NCI-H1436 treated with DMSO at 0.1 percent for 48 hours (cell line): ENCODE measurements at places on chromosomes 5 and 9.

DNA sequence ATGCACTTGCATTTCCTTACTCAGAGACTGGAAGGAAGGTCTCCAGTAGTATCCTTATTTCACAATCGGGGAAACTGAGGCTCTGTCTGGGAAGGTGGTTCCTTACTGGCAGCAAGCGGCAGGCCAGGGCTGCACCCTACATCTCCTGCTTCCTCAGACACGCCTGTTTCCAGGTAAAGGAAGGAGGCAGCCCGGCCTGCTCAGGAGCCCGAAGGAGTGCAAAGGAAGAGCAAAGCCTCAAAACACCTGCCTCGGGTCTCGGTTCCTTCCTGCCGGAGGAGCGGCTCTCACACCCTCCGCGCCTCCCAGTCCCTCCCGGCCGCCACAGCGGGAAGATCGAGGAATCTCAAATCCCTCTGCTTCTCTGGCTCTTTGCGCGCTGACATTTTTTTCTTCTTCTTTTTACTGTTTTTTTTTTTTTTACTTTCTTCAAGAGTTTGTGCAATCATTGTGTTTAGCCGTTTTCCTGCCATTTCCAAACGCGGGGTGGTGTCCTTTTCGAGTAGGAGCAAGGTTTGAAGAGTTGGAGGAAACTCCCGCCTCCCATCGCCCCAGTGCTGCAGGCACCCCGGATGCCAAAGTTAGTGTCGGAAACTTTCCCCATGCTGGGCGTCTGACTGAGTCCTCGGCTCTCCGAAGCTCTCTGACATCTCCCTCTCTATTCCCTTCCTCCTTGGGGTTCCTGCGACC lies 1.0 kb downstream of the GGTA1 start:
- no peak for DNase-seq

- DNase-seq: no peak
These were observed 174.5 kb upstream of the RAD23B start for GRCh38 chr9:107108342-107109130.

DNA sequence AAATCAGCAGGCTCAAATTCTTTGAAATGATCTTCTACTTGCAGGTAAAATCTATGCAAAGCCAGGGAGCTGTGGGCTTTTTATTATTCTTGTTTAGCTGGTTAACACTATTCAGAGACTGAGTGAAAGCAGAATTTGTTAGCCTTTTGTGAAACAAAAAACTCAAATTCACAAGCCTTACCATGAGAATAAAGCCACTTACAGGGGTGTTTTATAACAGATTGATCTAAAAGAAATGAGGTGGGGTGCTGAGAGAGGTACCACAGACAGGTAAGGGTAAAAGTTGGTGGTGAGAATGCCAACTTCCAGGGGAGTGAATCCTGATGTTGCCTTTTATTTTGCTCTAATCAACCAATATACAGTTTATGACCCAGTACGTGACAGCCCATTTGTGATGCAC lies 1585.6 kb downstream of the EFNA5 start:
- DNase-seq: no peak

DNA sequence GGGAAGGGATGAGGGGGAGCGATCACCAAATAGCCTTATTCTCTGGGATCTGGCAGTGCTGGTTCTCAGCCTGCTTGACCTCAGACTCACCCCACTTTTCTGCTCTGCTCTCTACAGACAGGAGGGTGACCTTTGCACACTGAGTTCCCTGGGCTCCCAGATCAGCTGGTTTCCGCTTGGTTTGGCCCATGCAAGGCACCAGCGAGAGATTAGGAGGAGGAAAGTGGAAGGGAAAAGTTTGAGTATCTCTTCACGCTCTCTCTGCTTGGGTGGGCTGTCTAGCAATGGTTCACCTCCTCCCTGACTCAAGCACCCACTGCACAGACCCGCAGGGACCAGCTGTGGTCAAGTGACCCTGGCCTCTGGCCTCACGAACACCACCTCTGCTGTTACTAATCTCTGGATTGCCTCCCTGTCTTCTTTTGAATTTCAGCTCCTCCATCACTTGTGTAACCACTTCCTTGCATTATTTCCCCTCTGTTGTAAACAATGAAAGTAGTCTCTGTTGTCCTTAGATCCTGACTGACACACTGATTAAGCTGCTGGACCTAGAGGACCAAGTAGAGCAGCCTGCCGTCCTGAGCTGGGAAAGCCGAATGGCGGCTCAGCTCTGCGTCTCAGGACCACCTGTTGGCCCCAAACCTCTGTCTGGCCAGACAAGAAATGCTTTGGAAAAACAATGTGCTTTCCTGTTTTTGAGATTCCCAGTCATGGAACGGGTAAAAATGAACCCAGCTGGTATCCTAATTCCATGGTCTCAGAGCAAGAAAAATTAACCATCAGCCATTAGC lies 186.6 kb downstream of the CRB2 start:
- DNase-seq: no peak

- DNase-seq: no peak
These were observed 30.1 kb upstream of the SLC12A2 start for GRCh38 chr5:128053291-128053954.

DNA sequence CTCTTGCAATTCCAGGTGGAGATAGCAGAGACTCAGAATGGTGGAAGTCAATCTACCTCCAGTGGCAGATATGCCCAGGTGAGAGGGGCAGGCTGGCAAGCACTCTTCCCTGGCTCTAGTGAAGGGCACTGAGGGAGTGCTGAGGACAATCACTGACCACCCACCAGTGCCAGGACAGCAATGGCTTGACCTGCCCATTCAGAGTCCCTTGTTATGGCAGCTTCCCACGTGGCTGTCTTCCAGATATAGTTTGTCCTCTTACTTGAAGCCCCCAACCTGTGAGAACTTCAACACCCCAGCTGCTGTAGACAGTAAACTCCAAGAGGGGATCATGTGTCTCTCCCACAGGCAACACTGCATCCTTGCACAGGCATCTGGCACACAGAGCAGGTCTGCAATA lies 104.7 kb downstream of the LHFPL2 start:
- DNase-seq: no peak

DNA sequence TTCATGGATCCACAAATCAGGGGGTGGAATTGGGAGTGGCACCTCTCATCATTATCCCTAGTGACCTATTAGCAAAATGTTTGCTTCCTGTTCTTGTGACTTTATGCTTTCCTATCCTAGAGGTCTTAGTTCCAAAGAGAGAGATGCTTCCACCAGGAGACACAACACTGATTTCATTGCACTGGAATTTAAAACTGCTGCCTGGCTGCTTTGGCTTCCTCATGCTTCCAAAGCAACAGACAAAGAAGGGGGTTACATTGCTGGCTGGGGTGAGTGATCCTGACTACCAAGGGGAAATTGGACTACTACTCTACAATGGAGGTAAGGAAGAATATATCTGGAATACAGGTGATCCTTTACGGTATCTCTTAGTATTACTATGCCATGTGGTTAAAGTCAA lies 69.2 kb upstream of the SH3GL2 start:
- DNase-seq: no peak

GRCh38 chr9:125121146-125121545 lies 22.2 kb downstream of the SCAI start:
- DNase-seq: no peak

DNA sequence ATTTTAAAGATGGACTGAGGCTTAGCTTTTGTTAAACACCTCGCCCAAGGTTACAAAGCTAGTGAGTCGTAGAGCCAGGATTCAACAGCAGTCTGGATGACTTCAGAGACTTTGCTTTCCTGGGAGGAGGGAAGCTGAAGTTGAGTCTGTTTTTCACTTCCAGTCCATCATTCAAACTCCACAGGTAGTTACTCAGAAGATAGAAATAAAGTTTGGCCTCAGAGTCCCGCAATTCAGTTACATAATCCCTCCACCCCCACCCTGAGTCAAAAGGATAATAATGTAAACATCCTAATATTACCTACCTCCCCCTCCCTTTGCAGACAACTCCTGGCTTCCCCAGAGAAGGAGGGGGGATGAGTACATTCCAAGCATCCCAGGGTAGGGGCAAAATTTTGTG lies 8.1 kb downstream of the HBEGF start:
- DNase-seq: no peak

DNA sequence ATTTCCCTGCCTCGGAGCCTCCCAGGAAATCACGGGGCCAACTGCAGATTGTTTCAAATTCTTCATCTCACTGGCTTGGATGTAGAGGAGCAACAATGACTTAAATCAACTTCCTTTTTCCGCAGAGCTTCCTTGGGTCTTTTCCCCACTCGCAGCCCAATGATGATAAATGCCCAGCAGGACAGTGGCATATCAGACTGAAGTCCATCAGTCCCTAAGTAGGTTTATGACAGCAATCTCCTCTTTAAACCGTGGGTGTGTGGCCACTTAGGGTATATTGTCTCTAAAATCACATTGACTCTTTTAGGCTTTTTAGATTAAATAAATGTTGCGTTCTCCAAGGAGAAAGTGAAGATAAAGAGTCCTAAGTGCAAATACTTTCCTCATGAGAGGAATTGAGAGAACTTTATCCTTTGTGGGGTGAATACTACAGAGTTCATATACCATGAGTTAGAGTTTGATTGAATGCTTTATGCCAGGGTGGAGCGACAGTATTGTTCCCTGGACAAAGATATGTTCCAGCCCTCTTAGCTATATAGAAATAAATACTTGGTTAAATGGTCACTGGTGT lies 59.1 kb downstream of the IQGAP2 start:
- no peak for DNase-seq

GRCh38 chr9:111531716-111532115 lies 6.7 kb downstream of the ZNF483 start:
- DNase-seq: no peak

- DNase-seq: no peak
These were observed 181.0 kb upstream of the CD180 start for GRCh38 chr5:67377631-67378030.

- no peak for DNase-seq
These were observed 318.7 kb downstream of the ASTN2 start for GRCh38 chr9:117096138-117096537.

- DNase-seq: no peak
These were observed 17.6 kb downstream of the GM2A start for GRCh38 chr5:151270599-151270998.

DNA sequence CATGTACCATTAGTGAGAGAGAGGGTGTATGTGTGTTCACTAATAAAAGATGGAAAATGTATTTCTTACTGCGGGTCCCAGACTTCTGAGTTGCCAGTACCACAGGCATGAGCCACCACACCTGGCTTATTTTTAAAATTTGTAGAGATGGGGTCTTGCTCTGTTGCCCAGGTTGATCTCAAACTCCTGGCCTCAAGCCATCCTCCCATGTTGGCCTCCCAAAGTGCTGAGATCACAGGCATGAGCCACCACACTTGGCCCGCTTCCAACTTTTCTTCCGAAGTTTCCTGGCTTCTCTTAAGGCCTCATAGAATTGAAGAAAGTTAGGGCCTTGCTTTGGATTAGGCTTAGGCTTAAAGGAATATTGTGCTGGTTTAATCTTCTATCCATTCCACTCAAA lies 40.4 kb upstream of the F2RL2 start:
- no peak for DNase-seq

- DNase-seq: no peak
These were observed 131.8 kb downstream of the ROR2 start for GRCh38 chr9:91818225-91818585.

DNA sequence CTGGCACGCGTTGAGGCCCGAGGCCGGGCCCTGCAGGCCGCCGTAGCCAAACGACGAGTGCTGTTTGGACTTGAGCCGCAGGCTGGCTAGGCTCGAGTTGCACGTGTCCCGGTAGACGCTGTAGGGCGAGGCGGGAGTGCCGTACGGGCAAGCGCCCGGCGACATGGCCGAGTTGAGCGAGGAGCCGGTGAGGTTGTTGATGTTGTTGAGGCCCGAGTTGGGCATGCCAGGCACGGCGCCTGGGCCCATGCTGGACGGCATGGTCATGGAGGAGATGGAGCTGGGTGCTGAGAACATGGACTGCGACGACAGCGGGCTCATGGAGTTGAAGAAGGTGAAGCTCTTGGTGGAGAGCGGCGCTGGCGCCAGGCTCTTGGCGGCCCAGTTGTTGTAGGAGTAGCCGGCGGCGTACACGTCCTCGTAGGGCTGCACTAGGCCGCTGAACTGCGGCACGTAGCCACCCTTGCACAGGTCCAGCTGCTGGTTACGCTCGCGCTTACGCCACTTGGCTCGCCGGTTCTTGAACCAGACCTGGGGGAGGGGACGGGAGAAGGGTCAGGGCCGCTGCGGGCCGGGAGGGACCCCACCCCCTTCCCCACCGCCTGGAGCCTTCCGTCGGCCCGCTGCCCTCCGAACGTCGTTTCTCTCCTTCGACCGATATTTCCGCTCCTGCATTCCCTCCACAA lies 5.1 kb downstream of the PITX1 start:
- DNase-seq: no peak

DNA sequence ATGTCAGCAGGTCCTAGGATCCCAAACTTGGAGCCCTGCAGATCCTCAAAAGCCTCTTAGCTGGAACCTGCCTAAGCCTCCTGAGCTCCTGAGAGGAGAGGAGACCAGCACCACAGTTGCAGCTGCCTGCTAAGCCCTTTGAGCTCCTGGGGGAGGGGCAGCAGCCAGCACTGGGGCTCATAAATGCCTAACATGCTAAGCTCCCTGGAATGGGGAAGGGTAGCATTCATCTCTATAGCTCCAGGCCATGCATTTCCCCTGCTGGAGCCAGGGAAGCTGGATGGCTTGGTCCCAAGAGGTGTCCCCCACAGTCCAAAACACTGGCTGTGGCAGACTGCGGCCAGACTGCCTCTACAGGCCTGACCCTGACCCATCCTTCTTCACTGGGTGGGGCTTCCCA lies 182.7 kb downstream of the KCNN2 start:
- no peak for DNase-seq

DNA sequence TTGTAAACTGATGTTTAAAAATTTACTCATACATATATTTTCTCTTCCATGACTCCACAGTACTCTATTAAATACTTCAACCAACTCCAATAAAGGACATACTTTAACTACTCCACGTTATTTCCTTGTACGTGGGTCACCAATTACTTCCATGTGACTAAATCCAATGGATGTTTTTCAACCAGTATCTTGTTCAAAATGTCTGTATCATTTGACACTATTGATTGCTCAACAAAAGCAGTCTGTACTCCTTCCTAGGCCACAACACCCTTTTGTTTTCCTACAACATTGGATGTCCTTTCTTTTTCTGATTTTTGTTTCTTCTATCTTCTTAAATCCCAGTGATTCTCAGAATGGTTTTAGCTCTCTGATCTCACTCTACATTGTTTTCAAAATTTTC lies 943.7 kb downstream of the EFNA5 start:
- DNase-seq: no peak

DNA sequence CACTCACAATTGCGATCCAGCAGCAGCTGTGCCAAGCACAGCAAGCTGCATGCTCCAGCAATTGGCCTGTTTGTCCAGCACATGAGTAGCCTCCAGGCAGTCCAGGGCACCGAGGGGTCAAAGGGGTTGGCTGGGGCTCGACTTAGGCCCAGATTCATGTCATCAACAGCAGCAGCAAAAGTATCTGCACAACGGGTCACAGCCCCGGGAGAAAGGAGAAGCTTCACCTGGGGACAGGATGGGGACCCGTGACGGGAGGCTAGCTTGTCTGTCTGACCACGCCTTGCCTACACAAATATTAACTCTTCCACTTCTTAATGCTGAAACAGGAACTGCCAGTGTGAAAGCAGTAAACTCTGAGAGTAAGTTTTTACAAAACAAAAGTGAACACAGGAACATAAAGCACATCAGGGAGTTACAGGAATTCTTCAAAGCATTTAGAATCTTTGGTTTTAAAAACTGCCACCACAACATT lies 191.2 kb downstream of the PIK3R1 start:
- DNase-seq: no peak
